ENCODE measurements at places on chromosomes 1 and 21.
A peak's percentile ranks its signal among the peaks of the same experiment; 100 is the strongest.

GRCh38 chr1:172338295-172338735 lies 82.2 kb upstream of the C1orf105 start:
- no peak for DNase-seq
- no peaks in the 10 kb centered on the region for H3K4me1 ChIP-seq
- no peaks in the 10 kb centered on the region for H3K27me3 ChIP-seq
- H3K27ac ChIP-seq = no peak overlapping the region
- no peaks in the 10 kb centered on the region for H3K36me3 ChIP-seq

GRCh38 chr1:172719694-172720138 lies 60.8 kb downstream of the FASLG start:
- H3K27me3 ChIP-seq = no peaks in the 10 kb centered on the region
- no peaks in the 10 kb centered on the region for H3K36me3 ChIP-seq
- no peak overlapping the region for H3K4me3 ChIP-seq
- peaks cover 29% of the 10 kb centered on the region for H3K4me1 ChIP-seq

- no peaks in the 10 kb centered on the region for H3K27me3 ChIP-seq
- H3K27ac ChIP-seq = no peak overlapping the region
- peak; percentile 43 for DNase-seq
- H3K36me3 ChIP-seq = no peaks in the 10 kb centered on the region
- H3K4me3 ChIP-seq = no peak overlapping the region
These were observed 55.6 kb downstream of the ZNF281 start for GRCh38 chr1:200354243-200354642.

GRCh38 chr1:223622132-223622842 lies 43.2 kb downstream of the CAPN8 start:
- no peaks in the 10 kb centered on the region for H3K36me3 ChIP-seq
- H3K27ac ChIP-seq = no peak overlapping the region
- no peaks in the 10 kb centered on the region for H3K27me3 ChIP-seq
- DNase-seq = no peak
- H3K4me3 ChIP-seq = no peak overlapping the region
- no peaks in the 10 kb centered on the region for H3K4me1 ChIP-seq

DNA sequence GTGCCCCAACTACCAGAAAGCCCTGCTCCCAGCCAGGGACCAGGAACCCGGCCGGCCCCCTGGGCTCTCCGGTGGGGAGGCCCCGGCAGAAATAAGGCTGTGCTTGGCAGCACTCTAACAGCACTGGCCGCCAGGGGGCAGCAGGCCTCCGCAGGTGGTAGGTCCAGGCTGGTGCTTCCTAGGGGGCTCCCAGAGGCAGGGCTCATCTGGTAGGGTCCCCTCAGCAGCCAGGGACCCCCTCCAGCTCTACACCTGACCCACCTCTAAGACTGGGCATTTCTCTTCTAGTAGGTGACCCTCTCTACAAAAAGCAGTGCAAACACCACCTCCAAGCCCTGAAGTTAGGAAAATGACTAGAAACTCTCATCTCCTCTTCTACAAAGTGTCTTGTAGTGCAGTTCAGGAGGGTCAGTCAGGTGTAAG lies 85.6 kb downstream of the STUM start:
- no peaks in the 10 kb centered on the region for H3K27me3 ChIP-seq
- no peaks in the 10 kb centered on the region for H3K36me3 ChIP-seq
- H3K4me1 ChIP-seq = no peaks in the 10 kb centered on the region
- DNase-seq = peak; percentile 79
- H3K4me3 ChIP-seq = no peak overlapping the region
- no peak overlapping the region for H3K27ac ChIP-seq

GRCh38 chr1:204240233-204240632 lies 26.4 kb upstream of the GOLT1A start:
- H3K27ac ChIP-seq = no peak overlapping the region
- H3K27me3 ChIP-seq = no peaks in the 10 kb centered on the region
- H3K4me3 ChIP-seq = no peak overlapping the region

GRCh38 chr1:157628773-157629172 lies 30.9 kb upstream of the FCRL4 start:
- no peak for DNase-seq
- H3K4me1 ChIP-seq = no peaks in the 10 kb centered on the region
- H3K27me3 ChIP-seq = no peaks in the 10 kb centered on the region
- no peaks in the 10 kb centered on the region for H3K36me3 ChIP-seq

GRCh38 chr21:38925923-38926322 lies 120.2 kb downstream of the ETS2 start:
- DNase-seq = no peak
- no peaks in the 10 kb centered on the region for H3K36me3 ChIP-seq
- no peak overlapping the region for H3K4me3 ChIP-seq

GRCh38 chr1:193850745-193851144 lies 664.3 kb upstream of the B3GALT2 start:
- no peak overlapping the region for H3K4me3 ChIP-seq
- no peak for DNase-seq
- H3K27ac ChIP-seq = no peak overlapping the region
- H3K4me1 ChIP-seq = no peaks in the 10 kb centered on the region

DNA sequence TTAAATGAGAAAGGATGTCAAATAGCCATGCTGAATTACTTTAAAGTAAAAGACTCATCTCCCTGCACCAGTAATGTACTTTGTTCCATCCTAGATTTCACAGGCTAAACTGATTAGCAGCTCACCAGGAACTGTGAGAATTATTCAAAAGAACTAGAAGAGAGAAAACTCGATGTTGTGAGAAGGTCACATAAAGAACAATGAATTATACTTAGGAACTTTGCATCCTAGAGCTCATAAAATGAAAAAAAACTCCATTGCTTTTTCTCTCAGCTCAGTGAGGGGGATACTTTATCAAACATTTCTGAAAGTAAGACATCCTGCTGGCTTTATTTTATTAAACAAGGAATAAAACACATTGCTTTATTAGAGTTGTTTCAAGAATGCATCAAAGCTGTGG lies 278.5 kb downstream of the MRPL39 start:
- no peak for DNase-seq
- no peaks in the 10 kb centered on the region for H3K36me3 ChIP-seq
- H3K4me1 ChIP-seq = no peaks in the 10 kb centered on the region
- H3K27me3 ChIP-seq = no peaks in the 10 kb centered on the region

DNA sequence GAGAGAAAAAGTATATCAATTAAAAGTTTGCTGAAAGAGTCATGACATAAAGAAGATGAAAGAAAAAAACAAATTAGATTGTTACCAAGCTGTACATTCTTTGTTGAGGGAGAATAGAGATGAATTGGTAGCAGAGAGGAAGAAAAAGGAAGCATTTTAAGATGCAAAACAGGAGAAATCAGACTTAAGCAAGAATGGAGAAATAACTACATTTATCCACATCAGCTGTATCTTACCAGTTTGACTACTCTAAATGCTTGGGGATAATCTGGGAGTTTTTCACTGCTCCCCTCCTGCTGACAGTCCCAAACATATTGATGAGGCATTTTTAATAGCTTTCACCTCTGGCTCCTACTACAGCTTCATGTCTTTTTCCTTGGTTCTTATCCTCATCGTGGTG lies 16.8 kb upstream of the PTPRC start:
- no peaks in the 10 kb centered on the region for H3K36me3 ChIP-seq
- DNase-seq = no peak
- H3K4me1 ChIP-seq = no peaks in the 10 kb centered on the region
- no peaks in the 10 kb centered on the region for H3K27me3 ChIP-seq
- H3K4me3 ChIP-seq = no peak overlapping the region

GRCh38 chr1:99218572-99218971 lies 45.7 kb upstream of the PLPPR4 start:
- no peaks in the 10 kb centered on the region for H3K36me3 ChIP-seq
- H3K4me1 ChIP-seq = no peaks in the 10 kb centered on the region
- no peak for DNase-seq

DNA sequence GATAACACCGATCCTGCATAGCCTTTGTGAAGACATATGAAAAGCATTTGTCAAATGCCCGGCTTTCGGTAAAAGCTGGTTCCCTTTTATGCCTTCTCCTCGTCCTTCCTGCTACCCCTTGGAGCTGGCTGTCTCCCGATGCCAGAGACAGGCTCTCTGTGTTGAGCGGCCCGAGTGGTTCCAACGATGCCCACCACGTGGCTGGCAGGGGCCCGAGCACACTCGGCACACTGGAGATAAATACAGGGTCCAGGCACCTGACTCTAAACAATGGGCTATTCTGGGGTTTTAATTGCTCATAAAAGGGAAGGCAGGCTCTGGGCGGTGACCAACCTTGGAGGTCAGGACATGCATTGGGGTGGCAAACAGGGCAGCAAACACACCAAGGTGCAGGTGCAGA lies 207.1 kb downstream of the HIVEP3 start:
- no peaks in the 10 kb centered on the region for H3K27me3 ChIP-seq
- no peaks in the 10 kb centered on the region for H3K36me3 ChIP-seq
- H3K4me3 ChIP-seq = no peak overlapping the region
- no peak overlapping the region for H3K27ac ChIP-seq
- DNase-seq = no peak
- H3K4me1 ChIP-seq = peaks cover 4% of the 10 kb centered on the region

DNA sequence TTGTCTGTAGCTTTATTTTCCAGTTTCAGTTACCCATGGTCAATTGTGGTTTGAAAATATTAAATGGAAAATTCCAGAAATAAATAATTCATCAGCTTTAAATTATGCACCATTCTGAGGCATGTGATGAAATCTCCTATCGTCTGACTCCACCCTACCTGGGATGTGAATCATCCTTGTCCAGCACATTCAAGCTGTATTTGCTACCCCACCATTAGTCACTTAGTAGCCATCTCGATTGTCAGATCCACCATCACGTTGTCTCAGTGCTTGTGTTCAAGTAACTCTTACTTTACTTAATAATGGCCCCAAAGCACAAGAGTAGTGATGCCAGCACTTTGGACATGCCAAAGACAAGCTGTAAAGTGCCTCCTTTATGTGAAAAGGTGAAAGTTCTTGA lies 4.0 kb downstream of the STPG1 start:
- H3K27ac ChIP-seq = no peak overlapping the region
- no peaks in the 10 kb centered on the region for H3K27me3 ChIP-seq
- no peaks in the 10 kb centered on the region for H3K4me1 ChIP-seq
- no peak overlapping the region for H3K4me3 ChIP-seq
- no peaks in the 10 kb centered on the region for H3K36me3 ChIP-seq

GRCh38 chr1:180974236-180974635 lies 48.4 kb downstream of the STX6 start:
- H3K27me3 ChIP-seq = no peaks in the 10 kb centered on the region
- H3K27ac ChIP-seq = no peak overlapping the region
- peaks cover 35% of the 10 kb centered on the region for H3K36me3 ChIP-seq
- no peak for DNase-seq
- H3K4me3 ChIP-seq = no peak overlapping the region
- no peaks in the 10 kb centered on the region for H3K4me1 ChIP-seq

- no peaks in the 10 kb centered on the region for H3K27me3 ChIP-seq
- H3K36me3 ChIP-seq = peaks cover 31% of the 10 kb centered on the region
- DNase-seq = no peak
- H3K4me1 ChIP-seq = no peaks in the 10 kb centered on the region
- H3K4me3 ChIP-seq = no peak overlapping the region
These were observed 6.9 kb downstream of the PINK1 start for GRCh38 chr1:20640183-20640597.

DNA sequence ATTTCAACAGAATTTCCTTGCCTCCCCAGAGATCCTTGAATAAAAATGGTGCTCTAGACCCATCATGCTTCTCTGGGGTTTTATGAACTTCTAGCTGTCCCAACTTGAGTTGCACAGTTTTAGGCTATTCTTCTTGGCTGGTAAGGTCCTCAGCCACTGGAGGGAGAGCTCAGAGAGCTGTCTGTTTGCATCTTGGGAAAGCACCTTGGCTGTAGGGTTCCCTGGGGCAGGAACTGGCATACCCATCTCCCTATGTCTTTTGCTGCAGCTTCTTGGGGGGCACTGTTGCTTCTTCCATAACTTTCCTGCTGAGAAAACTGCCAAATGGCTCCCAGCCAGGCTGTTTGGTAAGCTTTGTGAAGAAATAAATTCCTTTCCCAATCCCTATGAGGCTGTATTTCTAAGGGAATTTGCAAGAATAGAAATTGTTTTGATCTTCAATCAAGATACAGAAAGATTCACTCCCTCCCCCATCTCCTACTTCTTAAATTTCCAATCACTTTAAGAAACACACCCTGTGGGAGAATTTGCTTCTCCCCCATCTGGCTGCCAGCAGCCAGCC lies 8.2 kb upstream of the FMOD start:
- DNase-seq = no peak
- no peaks in the 10 kb centered on the region for H3K36me3 ChIP-seq
- no peak overlapping the region for H3K27ac ChIP-seq
- H3K4me3 ChIP-seq = no peak overlapping the region
- H3K4me1 ChIP-seq = no peaks in the 10 kb centered on the region

DNA sequence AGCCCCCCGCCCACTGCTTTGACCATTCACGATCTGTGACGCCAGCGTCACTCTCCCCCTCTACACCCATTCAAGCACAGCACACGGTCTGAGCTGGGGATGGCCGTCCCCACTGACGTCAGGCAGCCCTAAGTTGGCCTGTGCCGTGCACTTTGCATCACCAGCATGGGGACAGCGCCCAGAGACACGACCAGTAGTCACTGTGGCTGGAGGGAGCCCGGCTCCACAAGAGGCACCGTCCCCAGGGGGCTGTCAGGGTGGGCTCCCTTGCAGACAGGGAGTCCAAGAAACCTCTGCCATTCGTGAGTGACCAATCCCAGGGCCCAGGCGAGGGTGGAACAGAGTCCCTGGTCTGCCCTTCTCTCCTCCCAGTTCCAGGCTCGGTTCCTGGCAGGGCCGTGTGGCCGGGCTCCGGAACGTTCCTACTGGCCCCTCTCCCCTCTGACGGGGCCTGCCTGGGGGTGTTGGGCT lies 2.3 kb downstream of the KRTAP10-8 start:
- no peak for DNase-seq
- H3K4me1 ChIP-seq = no peaks in the 10 kb centered on the region
- no peaks in the 10 kb centered on the region for H3K27me3 ChIP-seq
- no peaks in the 10 kb centered on the region for H3K36me3 ChIP-seq
- no peak overlapping the region for H3K4me3 ChIP-seq

GRCh38 chr21:29133241-29133640 lies 2.8 kb downstream of the MAP3K7CL start:
- H3K4me3 ChIP-seq = no peak overlapping the region
- no peak overlapping the region for H3K27ac ChIP-seq
- DNase-seq = peak; percentile 97
- H3K27me3 ChIP-seq = no peaks in the 10 kb centered on the region
- no peaks in the 10 kb centered on the region for H3K4me1 ChIP-seq

- DNase-seq = no peak
- H3K4me3 ChIP-seq = peak overlapping the region; percentile 56
- peaks cover 7% of the 10 kb centered on the region for H3K4me1 ChIP-seq
- H3K36me3 ChIP-seq = no peaks in the 10 kb centered on the region
- peaks cover 20% of the 10 kb centered on the region for H3K27me3 ChIP-seq
- no peak overlapping the region for H3K27ac ChIP-seq
These were observed 105.6 kb downstream of the LEPR start for GRCh38 chr1:65526049-65526556.

DNA sequence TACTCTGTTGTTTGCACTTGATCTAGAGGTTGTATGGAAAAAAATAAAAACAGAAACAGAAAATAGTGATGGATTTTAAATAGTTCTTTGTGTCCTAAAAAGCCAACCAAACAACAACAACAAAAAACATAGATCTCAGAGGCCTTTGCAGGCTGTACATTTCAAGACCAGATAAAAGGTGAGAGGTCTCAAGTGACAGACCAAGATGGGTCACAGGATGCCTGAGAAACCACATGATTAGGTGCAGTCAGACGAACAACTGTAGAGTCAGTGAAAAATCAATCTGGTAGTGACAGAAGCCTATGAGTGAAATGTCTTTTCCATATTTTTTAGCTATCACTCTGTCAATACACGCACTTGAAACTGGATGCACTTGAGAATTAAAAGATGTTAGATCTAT lies 193.5 kb upstream of the SAMSN1 start:
- H3K27me3 ChIP-seq = no peaks in the 10 kb centered on the region
- no peak for DNase-seq
- no peaks in the 10 kb centered on the region for H3K36me3 ChIP-seq
- no peak overlapping the region for H3K27ac ChIP-seq
- H3K4me3 ChIP-seq = no peak overlapping the region
